M059J (cell line): ENCODE measurements at places on chromosomes 7 and 10. TPM values are rescaled to one million over a fixed set of nuclear protein-coding genes. Genes with fewer than 3 reads are reported as not detected.

The TUBAL3 gene
- not detected in 2 replicates for total RNA-seq

The CRPPA gene
- total RNA-seq, result 1.0 and 2.5 TPM in 2 replicates

The NACAD gene
- total RNA-seq, result 0.54 and 3.2 TPM in 2 replicates

DNA sequence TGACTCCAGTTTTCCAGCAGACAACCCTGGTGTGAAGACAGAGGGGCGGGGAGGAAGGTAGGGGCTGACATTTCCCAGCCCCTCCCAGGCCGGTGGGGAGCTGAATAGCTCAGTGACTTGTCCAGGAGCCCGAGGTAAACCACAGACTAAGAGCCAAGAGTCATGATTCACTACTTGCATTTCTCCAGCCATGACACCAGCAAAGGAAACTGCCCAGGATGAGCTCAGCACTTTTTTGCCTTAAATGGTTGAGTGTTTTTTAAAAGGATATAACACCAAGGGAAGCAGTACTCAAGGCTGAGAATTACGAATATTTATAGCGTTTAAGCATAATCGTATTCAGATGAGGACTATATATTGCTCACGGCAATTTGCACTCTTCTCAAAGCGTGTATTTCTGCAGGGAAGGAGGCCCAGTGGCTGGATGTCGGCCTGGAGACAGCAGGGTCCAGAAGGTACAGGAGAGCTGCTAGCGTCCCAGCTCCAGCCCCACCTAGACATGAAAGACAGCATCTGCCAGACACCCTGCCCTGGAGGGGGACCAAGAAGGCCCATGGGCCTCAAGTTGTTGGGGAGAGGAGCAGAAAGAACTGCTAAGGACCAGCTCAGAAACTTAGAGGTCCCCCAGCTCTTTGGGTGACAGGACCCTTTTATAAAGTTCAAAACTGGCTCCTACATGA, 141.4 kb downstream of the GRID1 start:
- peak; percentile 84 for DNase-seq

DNA sequence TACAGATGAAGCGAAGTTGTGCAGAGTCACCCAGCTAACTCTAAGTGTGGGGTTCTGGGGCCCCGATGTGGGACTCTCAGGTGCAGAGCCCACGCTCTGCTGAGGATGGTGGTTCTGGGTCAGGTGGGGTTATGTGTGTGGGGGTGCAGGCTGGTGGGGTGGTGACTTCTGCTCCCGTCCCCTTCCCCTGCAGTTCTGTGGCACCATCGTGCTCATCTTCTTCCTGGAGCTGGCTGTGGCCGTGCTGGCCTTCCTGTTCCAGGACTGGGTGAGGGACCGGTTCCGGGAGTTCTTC, 28.6 kb upstream of the SH2D4B start:
- no peak for DNase-seq

GRCh38 chr7:98288064-98288823, 6.8 kb downstream of the BRI3 start:
- no peak for DNase-seq
